MCF 10A (cell line): ENCODE measurements at places on chromosomes 2 and 18.
A peak's percentile ranks its signal among the peaks of the same experiment; 100 is the strongest.

DNA sequence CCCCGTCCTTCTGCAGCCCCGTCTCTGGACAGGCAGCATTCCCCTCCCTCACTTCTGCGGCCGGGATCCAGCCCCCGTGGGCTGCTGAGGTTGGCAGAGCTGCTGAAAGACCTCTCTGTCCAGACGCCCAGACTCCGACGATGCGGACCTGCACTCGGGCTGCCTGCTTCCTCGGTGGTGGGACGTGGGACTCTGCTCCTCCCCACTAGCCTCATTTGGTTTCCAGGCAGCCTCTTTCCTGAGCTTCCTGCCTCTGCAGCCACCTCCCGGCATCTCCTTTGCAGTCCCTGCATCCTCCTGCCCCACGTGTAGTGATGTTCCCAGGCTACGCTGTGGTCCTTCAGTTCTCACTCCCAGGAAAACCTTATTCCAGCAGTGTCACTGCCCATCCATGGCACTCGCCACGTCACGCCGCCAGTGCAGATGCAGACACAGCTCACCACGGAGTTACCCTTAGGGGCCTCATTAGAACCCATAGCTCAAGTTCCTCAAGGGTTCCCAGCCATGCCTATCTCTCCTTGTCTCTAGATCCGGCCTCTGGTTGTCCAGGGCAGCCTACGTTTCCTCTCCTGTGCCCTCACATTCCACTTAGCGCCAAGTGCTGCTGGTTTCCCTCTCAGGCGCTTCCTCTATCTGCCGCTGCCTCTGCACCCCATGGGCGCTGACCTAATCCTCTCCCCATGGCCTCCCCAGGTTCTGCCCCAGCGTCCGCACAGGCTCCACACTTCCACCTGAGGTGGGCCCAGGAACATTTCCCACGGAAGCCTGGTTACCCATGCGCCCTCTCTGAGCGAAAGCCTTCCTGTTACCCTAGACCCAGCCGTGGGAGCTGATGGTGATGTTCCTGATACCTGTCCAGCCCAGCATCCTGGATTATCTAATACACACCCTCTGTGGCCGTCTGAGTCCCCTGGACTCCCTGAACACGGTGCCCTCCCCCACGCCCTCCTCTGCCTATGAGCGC, 318.3 kb upstream of the MYT1L start:
- no peak for DNase-seq

DNA sequence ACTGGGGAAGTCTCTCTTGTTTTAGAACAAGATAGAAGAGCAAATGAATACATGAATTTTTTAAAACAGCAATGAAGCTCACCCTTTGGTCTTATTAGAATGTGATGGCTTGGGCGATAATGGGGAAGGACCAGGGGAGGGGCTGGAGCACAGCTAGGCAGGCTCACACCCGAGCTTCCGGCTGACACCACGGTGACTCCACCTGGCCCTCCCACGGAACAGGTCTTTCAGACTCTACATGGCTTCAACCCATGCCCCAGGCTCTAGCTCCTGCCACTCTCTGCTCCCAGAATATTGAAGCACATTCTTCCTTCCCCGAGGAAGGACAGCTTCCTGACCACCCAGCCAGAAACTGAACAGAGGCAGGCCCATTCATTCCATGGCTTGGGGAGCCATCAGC, 127.5 kb upstream of the AGAP1 start:
- no peak for DNase-seq

- DNase-seq, result peak; percentile 34
Observed at GRCh38 chr2:168490015-168490874, 34.2 kb downstream of the CERS6 start.

- DNase-seq, result peak; percentile 18
Observed at GRCh38 chr2:120736624-120737339, 1.1 kb downstream of the GLI2 start.

GRCh38 chr18:58593938-58594337, 35.0 kb downstream of the ALPK2 start:
- no peak for DNase-seq
